HepG2 (cell line): ENCODE measurements at places on chromosomes 4 and X. TPM values are rescaled to one million over a fixed set of nuclear protein-coding genes. Genes with fewer than 3 reads are reported as not detected.

MAGEB1 gene
- total RNA-seq: not detected in 2 replicates

DNA sequence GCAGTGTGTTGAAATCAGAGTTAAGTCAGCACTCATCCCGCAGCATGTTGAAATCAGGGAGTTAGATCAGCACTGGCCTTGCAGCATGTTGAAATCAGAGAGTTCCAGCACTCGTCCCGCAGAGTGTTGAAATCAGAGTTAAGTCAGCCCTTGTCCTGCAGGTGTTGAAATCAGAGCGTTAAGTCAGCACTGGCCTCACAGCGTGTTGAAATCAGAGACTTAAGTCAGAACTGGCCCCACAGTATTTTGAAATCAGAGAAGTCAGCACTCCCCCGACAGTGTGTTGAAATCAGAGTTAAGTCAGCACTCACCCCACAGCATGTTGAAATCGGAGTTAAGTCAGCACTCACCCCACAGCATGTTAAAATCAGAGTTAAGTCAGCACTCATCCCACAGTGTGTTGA, 10.9 kb upstream of the UVSSA start:
- DNase-seq: peak; percentile 66

- no peak for DNase-seq
These were observed 66.5 kb downstream of the C4orf33 start for GRCh38 chr4:129162450-129162849.

DGAT2L6 gene
- not detected in 2 replicates for total RNA-seq

- DNase-seq: no peak
These were observed 465.6 kb upstream of the AGA start for GRCh38 chr4:177907736-177908424.

NPY1R gene
- not detected in 2 replicates for total RNA-seq

DNA sequence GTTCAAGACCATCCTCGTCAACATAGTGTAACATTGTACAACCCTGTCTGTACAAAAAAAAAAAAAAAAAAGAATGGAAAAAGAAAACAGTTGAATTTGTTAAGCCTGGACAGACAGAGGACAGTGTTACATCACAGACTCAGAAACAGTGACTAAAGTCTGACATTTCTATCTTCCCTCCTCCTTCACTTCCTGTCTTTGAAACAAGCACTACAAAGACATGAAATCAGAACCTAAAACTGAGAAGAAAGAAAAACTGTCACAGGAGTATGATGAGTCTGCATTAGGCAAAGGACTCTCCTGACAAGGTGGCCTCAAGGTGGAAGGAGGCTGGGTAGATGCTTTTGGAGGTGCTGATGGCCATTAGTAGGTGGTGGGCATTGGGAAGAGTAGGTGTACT, 126.7 kb downstream of the RBM47 start:
- DNase-seq: no peak

GRCh38 chr4:183936047-183936446, 30.9 kb downstream of the STOX2 start:
- DNase-seq: no peak

- peak; percentile 72 for DNase-seq
These were observed 7.9 kb downstream of the BDH2 start for GRCh38 chr4:103091601-103092223.

FABP2 gene
- total RNA-seq: 1.2 and 1.9 TPM in 2 replicates
